Natural killer cell (primary cell): ENCODE measurements at places on chromosomes 11 and 22.

DNA sequence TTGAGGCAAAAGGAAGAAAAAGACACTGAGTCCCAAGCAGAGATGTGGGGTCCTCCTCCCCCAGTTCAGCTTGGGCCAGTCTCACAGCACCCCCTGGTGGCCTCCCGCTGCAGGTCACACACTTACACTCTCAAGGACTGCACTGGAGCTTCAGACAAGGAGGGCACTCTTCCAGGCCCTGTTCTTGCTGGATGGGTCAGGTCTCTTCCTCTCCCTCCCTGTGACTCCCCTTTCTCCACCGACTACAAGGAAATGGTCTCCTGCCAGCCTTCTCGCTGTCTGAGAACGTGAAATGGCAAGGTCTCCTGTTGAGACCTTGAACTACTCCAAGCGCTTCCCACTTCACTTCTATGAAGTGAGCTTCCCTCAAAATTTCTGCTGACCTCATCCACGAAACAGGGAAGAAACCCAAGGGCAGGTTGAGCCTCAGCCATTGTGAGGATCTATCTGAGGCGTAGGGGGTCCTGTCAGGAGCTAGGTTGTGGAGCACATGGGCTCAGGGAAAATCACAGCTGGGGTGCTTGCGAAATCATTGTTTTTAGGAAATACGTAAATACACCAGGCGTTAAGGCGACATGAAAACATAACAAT lies 11.2 kb upstream of the IGLL1 start:
- DNase-seq = peak; percentile 50

GRCh38 chr11:113817162-113817561 lies 37.6 kb downstream of the CLDN25 start:
- no peak for DNase-seq

- DNase-seq = no peak
These were observed 52.2 kb downstream of the BMAL1 start for GRCh38 chr11:13329670-13330356.

- no peak for DNase-seq
These were observed 8.1 kb upstream of the LINC01488 start for GRCh38 chr11:69473276-69473845.

- no peak for DNase-seq
These were observed 354.8 kb downstream of the TENM4 start for GRCh38 chr11:79086056-79086455.

DNA sequence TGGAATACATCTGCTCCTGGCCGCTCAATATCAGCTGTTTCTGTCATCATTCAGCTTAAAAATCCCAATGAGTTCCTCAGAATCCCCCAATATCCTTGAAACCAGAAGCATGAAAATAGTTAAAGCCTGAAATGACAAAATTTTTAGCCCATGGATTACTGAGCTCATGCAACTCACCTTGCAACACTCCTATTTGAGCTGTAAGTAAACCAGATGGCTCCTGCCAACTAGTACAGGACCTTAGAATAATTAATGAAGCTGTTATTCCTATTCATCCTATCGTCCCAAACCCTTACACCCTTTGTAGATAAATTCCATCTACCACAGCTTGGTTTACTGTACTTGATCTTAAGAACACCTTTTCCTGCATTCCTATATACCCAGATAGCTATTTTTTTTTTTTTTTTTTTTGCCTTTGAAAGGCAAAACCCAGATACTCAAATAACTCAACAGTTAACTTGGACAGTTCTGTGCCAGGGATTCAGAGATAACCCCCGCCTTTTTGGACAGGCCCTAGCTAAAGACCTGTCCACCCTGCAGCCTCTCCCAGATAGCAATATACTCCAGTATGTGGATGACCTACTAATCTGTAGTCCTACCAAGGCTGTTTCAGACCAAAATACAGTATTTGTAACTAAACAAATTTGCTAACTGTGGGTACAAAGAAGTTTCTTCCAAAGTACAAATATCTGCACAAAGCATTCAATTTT lies 10.1 kb upstream of the BTBD10 start:
- DNase-seq = no peak

GRCh38 chr11:112504056-112504455 lies 243.4 kb upstream of the PLET1 start:
- DNase-seq = no peak

DNA sequence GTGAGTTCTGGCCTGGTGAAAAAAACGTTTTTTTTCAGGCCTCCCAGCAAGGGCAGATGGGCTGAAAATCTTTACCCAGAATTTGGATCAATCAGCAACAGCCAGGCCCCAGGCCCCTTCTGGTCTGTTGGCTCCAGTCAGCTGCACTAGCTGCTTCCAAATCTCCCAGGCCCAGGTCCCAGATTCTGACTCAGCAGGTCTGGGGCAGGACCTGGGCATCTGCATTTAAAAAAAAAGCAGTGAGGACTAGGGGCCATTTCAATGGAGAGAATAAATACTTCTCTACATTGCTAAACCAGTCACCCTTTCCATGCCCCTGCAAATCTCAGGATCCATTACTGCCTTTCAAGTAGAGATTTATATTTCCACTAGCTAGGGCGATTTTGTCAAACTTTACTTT lies 4.3 kb downstream of the SLC15A3 start:
- DNase-seq = no peak

GRCh38 chr11:65375012-65375411 lies 7.4 kb downstream of the SLC25A45 start:
- DNase-seq = no peak

DNA sequence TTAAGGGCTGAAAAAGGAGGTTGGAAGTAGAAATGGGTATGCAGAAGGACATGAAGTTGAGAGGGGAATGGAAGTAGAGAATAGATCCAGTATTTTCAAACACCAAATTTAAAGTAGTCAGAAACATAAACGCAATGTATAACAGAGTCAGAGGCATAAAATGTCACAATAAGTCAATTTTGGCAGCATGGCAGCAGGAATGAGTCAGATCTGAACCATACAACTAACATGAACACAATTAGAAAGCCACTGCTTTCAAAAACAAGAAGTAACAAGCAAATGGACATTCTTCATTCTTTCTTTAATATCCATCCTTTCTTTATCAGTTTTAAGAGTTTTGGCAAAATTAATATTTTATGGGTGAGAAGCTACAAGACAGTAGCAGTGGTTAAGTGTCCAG lies 2.5 kb downstream of the CHORDC1 start:
- DNase-seq = no peak

GRCh38 chr11:46159680-46160079 lies 38.4 kb upstream of the PHF21A start:
- no peak for DNase-seq

DNA sequence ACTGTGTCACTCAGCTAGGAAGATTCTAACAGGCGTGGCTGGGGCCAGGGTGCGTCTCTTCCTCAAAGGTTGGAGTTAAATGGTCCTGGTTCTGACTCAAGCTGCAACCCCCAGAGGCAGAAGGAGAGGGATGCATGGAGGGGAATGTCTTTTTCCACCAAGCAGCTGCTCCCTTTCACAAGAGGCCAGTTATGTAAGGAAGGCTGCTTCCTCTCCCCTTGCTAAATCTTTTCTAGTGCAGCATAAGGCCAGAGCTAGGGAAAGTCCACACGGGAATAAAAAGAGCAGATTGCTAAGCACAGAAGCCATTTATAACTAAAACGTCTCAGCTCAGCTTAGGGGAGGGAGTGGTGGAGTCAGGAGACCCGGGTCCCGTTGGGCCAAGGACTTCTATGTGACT lies 10.0 kb downstream of the PVALB start:
- DNase-seq = no peak

DNA sequence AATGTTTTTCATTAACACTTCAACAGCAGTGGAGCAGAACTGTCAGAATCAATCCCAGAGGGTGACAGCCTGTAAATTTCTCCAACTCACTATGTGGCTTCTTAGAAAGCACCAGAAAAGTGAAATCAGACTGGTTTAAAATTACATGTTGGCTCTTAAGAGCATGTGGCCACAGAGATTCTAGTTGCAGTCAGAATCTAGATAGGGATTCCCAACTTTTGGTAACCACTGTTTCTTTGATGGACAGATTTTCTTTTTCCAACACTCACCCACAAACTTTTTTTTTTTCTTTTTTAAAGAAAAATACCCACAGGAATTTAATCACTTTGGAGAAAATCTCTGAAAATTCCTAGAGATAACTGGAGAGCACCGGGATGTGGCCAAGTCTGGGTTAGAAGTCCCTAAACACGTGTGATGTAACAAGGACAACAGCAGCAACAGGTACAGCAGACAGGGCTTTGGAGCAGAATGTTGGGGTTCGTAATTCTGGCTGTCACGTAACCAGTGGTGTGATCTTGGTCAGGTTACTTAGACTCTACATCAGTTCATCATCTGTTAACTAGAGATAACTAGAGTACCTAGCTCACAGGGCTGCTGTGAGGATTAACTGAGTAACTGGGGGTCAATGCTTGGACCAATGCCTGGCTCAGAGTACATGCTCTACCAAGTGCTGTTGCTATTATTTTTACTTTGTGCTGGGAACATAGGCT lies 100.1 kb downstream of the NAT10 start:
- no peak for DNase-seq

GRCh38 chr11:61637277-61637676 lies 42.9 kb upstream of the DAGLA start:
- DNase-seq = no peak

DNA sequence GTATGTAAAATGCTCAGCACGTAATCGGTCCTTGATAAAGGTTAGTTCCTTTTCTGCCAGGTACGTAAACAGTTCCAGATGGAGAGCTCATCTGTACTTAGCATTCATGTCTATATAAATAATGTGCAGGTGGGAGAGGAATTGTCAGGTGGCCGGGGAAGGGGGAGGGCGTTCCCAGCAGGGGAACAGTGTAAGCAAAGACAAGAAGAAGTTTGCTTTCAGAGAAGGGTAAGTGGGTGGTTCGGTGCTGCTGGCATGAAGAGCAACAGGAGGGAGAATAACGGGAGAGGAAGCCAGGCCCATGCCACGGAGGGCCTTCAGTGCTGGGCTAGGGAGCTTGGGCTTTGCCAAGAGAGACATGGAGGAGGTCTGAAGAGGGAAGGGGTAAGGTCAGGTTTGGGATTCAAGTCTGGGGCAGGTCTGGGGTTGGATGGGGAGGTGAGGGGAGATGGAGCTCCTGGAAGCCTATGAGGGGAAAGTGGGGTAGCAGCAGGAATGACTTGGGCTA lies 11.4 kb upstream of the WNT11 start:
- no peak for DNase-seq

DNA sequence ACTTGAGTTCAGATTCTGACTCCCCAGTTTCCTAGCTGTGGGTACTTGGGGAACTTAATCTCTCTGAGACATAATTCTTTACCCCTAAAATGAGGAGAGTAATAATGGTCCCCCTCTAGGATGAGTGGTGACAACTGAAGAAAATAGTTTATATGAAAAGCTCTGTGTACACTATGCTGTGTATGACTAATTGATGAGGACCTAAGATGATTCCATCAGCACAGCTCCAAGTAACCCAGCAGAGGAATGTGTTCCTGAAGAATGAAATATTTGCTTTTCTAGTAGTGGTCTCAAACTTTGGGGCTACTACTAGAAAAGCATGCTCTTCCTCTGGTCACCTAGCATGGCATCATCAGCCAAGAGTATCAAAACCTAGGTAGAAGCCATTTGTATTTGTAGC lies 217.3 kb upstream of the NARS2 start:
- no peak for DNase-seq

DNA sequence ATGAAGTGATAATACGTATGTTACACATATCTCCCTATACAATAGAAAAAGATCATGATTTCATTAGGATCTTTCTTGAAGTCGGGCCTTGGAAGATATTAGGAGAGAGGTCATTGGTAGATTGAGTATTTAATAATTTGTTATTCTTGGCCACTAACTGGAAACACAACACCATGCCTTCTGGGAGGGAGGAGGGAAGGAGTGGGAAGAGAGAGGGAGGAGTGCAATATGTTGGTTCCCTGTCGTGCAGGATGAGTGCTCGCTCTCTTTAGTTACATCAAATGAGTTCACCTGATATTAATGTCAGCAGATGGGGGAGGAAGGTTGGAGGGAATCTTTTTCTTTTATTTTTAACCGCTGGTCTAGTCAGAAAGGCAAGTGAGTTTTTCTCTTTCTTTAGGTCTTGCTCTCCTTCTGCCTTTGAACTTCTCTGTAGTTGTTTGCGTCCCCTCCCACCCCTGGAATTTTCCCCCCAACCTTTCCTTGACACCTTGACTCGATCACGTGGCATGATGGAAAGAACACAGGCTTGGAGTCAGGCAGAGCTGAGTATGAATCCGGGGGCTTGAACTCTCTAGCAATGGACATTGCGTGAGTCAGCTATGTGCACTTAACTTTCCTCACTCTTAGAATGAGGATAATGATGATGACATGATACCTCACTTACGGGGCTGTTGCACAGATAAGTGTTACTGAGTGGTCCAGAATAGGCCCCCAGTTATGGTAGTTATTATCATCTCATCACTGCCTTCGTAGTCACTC lies 6.2 kb downstream of the ADAMTS15 start:
- no peak for DNase-seq

GRCh38 chr11:5280582-5281102 lies 10.9 kb upstream of the HBE1 start:
- no peak for DNase-seq

DNA sequence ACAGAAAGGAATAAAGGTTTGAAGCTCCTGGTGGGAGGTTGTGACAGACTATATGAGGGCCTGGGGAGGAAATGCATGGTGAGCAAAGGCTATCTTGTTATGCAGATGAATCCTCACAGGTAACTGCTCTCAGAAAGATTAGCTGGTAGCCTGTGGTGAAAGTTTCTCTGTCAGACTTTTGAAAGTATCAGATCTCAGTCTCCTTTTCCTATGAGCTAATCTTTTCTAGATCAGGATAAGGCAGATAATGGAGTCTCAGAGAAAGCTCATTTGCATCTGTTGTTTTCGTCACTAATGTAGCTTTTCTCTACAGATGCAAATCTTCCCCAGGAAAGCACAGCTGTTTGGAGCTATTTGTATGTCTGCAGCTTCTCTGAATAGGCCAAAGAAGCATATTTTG lies 21.0 kb upstream of the OR6X1 start:
- no peak for DNase-seq

DNA sequence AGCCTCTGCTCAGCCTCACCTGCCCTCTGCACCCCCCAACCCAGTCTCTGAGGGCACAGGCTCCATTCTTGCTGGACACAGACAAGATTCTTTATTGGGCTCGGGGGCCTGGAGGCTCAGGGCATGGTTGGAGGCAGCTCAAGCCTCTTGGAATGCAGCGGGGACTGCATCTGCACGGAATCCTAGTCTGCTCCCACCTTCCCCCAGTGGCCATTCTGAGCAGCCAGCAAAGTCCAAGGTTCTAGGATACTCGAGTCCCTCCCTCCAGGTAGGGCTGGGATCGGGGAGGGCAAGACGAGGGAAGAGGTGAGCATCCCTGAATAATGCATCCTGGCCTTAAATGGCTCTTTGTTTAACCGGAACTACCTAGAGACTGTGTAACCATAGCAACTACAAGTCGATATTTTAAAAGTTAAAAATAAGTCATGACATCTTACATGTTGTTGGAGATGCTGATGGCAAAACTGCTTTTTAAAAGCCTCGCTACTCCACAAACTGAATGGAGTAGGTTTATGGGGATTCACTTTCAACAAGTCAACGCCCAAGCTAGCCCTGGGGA lies 10.7 kb upstream of the IGSF22 start:
- DNase-seq = no peak

GRCh38 chr22:41070665-41071331 lies 21.6 kb upstream of the EP300 start:
- no peak for DNase-seq
